ENCODE measurements at places on chromosomes 13 and 19.

GRCh38 chr19:31378404-31378803 is 29.2 kb upstream of the TSHZ3 start:
- DNase-seq = no peak

DNA sequence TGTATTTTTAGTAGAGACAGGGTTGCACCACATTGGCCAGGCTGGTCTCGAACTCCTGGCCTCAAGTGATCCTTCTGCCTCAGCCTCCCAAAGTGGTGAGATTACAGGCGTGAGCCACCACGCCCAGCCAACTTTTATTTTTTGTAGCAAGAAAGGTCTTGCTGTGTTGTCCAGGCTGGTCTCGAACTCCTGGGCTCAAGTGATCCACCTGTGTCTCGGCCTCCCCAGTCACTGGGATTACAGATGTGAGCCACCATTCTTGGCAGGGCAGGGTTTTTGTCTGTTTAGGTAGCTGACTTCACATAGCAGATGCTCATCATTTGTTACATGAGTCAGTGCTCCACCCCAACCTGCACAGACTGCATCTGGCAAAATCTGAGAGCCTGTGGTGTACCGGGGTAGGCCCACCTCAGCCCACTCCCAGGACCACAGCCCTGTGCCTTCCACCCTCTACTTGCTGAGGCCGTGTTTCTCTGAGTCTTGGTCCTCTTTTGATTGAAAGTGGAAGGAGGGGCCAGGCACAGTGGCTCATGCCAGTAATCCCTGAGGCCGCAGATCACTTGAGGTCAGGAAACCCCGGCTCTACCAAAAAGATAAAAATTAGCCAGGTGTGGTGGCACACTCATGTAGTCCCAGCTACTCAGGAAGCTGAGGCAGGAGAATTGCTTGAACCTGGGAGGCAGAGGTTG is 4.2 kb upstream of the TNPO2 start:
- no peak for DNase-seq

DNA sequence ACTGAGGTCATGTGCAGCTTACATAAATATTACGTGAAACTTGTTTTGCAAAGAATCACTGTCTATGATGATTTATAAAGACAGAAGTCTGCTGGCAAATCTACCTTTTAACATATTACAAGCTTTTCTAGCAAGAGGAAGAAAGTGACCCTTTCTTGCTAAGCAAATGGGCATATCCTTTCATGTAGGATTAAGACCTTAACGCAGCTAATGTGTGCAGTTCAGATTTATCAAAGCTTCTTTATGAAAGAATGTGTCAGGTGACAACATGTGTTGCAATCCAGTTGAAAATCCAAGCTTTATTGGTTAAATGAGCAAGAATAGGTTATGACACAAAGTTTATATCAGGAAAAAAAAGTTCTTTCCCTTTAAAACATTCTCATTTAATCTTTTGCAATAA is 115.6 kb upstream of the NBEA start:
- DNase-seq = no peak

DNA sequence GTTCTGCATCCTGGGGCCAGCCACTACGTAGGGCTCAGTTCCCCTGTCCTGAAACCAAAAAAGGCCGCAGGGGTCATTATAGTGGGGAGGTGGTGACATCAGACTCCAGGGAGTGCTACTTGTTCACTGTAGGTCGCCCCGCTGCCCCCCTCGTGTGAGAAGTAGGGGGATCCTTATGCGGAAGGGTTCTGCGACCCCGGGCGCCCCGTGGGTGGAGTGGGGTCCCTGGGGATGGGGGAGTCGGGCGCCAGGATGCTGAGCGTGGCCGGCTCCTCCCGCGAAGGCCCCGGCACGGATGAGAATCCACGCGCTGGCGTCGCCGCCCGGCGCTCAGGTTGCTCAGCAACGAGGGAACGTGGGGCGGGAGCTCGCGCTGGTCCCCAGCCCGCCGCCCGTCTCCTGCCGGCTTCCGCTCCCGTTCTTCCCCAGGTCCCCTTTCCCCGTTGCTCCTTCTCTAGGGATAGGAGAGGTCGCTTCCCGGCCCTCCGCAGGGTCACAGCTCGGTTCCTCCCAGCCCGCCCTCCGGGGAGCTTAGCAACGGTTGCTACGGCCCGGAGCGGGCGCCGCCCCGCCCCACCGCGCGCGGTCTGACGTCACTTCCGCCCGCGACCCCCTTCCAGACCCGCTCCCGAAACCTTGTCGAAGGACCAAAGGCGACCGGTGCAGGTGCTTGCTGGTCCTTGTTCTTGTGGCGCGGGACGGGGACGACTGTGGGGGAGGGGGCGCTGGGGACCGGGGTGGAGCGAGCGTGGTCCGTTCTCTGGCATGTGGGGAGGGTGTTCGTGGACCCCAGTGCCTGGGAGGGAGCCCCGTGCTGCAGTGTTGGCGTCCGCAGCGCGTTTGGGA is at the start of gene NAT14:
TSS of gene NAT14 (plus strand) at position 596 of the 846 bp plus-strand sequence. CDS start 521 bp downstream, outside the sequence.
- DNase-seq = peak; percentile 45

- DNase-seq = no peak
Observed at GRCh38 chr13:34034411-34034810, 216.5 kb downstream of the RFC3 start.

DNA sequence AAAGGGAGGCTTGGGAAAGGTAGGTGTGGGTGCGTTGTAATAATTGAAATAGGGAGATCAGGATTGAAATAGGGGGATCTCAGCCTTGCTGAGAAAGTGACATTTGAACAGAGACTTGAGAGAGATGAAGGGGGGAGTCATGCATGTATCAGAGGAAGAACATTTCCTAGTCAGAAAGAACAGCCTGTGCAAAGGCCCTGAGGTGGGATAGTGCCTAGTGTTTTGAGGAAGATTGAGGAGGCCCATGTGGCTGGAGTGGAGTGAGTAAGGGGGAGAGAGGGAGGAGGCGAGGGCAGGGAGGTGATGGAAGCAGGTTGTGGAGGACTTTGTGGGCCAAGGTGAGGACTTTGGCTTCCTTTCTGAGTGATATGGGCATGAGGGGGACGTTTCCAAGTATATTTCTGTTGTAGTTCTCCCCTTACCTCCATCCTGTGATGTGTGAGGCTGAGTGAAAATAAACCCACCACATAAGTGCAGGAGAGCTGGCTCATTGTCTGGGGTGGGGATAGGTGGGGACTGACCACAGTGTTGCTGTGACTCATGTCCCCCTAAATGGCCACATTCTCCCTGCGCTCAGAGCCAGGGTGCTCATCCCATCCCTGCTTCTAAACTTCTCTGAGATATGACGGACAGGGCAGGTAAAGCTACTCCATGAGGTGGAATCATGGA is 17.8 kb downstream of the ACTL9 start:
- no peak for DNase-seq

- no peak for DNase-seq
Observed at GRCh38 chr13:113378825-113379224, 14.9 kb upstream of the GRTP1 start.

DNA sequence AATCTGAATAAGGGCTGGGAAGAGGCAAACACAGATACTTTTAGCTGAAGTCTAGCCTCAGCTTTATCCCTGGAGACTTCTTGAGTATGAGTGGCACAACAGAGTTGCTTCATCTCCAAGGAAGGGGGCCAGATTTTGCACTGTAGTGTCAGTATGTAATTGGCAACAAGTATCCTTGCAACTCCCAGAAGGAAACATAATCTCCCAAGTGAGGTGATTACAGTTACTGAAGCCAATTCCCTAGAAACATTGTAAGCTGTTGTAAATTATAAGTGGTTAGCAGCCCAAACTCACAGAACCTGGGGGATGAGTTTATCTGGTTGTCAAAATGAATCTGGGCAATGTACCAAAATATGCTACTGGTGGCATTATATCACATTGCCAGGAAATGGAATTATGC is 2065.7 kb upstream of the PCDH20 start:
- DNase-seq = no peak

DNA sequence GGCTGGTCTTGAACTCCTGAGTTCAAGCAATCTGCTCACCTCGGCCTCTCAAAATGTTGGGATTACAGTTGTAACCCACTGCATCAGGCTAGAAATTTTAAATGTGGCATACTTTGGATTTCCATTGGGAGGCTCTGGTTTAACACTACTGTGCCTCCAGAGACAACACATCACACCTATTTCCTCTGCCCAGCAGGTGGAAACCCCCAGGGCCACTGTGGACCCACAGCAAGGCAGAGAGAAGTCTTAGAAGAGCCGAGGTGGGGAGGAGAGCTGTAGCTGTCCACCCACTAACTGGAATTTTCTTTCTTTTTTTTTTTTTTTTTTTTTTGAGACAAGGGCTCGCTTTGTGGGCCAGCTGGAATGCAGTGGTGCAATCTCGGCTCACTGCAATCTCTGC is 39.4 kb downstream of the IER2 start:
- DNase-seq = no peak

GRCh38 chr19:1073956-1074517 is 7.1 kb downstream of the ARHGAP45 start:
- no peak for DNase-seq

- DNase-seq = no peak
Observed at GRCh38 chr19:30520735-30521479, 148.7 kb downstream of the ZNF536 start.

GRCh38 chr19:47226426-47227351 is 4.3 kb downstream of the BBC3 start:
- DNase-seq = peak; percentile 44

DNA sequence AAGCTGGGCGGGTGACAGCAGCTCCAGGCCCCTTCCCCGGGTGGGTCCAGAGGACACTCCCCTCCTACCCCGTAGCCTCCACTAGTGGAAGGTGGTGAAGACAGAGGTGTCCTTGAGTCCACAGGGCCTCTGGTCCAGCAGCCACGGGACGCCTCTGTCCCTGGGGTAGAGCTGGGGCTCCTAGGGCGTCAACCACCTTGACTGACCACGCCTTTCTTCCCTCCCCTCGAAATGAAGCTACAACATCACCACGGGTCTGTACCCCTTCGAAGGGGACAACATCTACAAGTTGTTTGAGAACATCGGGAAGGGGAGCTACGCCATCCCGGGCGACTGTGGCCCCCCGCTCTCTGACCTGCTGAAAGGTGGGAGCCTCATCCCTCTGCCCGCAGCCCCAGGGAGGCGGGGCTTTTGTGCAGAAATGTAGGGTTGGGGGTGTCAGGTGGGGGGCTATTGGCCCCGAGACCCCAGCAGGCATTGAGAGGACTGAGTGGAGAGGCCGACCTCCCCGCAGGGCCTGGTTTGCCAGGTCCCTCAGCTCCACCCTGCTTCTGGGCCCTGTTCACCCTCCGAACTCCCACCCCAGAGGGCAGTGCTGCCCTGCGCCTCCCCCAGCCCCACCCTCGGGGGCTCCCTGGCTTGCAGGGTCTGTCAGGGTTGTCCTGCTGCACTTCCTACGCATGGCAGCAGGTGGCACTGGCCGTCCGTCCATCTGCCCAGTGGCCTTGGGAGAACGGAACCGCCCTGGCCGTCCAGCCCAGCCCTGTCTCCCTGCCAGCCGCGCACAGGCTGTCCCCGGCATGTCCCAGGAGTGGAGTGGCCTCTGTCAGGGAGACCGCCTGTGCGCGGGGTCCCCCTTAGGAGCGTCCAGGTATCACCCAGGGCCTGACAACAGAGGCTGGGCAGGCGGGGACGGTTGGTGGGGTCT is 15.7 kb downstream of the STK11 start:
- DNase-seq = no peak

DNA sequence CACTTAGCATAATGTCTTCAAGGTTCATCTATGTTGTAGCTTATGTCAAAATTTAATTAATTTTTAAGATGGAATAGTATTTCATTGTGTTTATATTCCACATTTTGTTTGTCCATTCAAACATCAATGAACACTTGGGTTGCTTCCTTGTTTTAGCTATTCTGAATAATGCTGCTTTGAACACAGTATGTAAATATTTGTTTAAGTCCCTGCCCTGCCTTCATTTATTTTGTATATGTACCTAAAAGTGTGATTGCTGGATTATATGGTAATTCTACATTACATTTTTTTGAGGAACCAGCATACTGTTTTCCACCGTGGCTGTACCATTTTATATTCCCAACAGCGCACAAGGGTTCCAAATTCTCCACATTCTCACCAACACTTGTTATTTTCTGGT is 17.6 kb upstream of the SUCLA2 start:
- no peak for DNase-seq

DNA sequence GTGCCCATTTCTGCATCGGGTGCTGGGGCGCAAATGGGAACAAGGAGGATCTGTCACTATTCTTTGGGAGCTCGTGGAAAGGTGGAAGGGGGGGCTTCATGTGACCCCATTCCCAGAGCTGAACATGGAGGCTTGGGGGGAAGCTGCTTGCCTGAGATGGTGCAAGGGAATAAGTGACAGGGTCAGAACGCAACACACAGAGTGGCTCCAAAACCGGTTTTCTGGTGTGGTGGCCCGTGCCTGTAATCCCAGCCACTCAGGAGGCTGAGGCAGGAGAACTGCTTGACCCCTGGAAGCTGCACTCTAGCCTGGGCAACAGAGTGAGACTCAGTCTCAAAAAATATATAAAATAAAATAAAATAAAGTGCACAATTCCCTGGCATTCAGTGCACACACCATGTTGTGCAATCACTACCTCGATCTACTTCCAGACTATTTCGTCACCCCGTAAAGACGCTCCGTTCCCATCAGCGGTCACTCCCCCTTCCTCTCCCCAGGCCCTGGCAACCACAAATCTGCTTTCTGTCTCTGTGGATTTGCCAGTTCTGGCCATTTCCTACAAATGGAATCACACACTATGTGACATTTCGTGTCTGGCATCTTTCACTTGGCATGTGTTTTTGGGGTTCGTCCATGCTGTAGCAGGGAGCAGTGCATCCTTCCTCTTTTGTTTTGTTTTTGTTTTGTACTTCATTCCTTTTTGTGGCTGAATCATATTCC is 18.2 kb upstream of the COMP start:
- no peak for DNase-seq

- peak; percentile 53 for DNase-seq
Observed at GRCh38 chr19:32976223-32976805, 4.3 kb downstream of the FAAP24 start.

DNA sequence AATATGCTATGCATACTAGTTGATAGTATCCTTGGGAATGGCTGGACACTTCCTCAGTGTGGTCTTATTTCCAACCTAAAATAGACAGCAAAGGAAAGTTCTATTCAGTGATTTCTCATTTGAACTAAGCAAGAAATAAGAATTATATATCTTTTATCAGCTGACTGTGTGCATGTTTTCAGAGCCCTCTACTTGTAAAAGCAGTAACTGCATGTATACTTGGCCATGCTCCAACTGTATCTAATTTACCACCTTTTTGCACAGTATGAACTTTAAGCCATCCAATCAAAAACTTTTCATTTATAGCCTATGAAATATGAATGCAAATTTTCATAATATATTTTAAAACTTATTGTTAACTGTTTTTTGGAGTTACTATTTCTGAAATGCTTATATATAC is 136.4 kb upstream of the PCDH9 start:
- no peak for DNase-seq

GRCh38 chr13:30355384-30355699 is 48.0 kb upstream of the KATNAL1 start:
- DNase-seq = no peak

- no peak for DNase-seq
Observed at GRCh38 chr13:24503379-24503696, 9.2 kb downstream of the PARP4 start.

Data from CD4-positive, alpha-beta T cell treated with Interleukin-6 at 100 ng/mL for 8 hours (primary cell).